ENCODE measurements at places on chromosomes 2 and 18.

GRCh38 chr2:120747281-120747680 lies 11.6 kb downstream of the GLI2 start:
- DNase-seq: no peak

GRCh38 chr2:176536439-176537133 lies 267.3 kb downstream of the MTX2 start:
- DNase-seq: no peak

GRCh38 chr2:148998165-148998830 lies 40.2 kb upstream of the LYPD6B start:
- no peak for DNase-seq

DNA sequence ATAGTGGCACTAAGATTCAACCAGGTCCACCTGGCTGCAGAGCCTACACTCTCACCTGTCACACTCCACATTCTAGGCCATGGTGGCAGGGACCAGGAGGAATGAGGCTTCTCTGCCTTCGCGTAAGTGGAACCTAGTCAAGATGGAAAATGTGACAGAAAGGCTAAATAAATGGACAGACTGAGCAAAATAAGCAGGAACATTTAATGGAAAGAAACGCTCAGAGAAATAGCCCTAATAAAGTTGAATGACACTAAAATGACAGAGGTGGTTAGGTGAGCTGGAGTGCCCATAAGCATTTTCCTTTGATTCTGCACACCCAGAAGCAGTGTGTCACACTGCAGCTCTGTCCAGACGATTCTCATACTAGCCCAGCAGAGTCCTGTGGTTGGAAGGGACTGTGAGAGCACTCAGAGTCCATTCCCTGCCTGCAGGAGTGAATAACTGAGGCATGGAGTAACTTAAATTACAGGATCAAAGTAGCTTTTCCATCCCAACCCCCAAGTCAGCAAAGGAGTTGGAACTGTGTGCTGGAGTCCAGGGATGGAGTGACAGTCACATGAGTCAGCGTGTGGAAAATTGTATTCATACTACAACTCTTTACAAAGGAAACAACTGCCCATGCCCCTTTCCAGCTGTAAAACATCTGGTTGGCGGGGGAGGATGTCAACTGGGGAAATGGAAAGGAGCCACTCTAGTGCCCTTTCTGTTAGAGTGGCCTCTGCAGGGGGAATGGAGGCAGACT lies 105.4 kb upstream of the LGALSL start:
- DNase-seq: no peak

DNA sequence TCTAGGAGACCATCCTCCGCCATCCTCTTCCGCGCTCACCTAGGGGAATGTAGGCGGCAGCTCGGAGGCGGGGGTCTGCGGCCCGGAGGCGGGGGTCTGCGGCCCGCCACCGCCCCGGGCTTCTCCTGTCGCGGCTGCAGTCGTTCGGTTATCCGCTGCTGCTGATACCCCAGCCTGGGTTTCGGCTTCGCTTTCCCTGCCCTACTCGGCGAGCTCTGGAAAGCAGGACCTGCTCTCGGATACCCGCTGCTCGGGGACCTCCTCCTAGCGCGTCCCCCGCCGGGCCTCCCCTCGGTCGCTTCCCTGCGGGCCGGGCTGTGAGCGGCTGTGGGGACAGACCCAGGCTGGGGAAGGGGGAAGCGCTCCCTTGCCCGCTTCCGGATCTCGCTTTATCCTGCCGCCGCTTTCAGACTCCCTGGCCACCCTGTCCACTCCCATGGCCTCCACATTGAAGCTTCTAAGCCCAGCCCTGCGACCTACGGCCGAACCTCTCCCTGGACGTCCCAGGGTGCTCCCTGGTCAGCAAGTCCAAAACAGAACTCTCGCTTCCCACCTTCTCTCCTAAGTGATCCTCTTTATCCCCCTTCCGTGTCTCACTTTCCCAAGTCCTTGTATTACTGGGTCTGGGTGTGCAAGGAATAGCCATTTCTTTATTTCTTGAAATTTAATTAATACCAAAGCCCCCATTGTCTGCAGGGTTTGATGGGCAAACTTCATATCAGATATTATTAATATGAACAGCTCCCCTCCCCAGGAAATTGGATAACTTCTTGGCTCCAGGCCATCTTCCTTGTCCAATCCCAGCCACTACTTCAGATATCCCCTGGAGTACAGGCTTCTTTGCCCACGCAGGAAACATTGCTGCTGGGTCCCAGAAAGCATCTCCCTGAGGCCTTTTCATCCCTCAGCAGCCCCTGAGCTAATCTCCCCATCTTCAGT lies 769 bp downstream of the FKBP1B start:
- peak; percentile 63 for DNase-seq
